ENCODE measurements at places on chromosomes 16 and 17.
A peak's percentile ranks its signal among the peaks of the same experiment; 100 is the strongest.

DNA sequence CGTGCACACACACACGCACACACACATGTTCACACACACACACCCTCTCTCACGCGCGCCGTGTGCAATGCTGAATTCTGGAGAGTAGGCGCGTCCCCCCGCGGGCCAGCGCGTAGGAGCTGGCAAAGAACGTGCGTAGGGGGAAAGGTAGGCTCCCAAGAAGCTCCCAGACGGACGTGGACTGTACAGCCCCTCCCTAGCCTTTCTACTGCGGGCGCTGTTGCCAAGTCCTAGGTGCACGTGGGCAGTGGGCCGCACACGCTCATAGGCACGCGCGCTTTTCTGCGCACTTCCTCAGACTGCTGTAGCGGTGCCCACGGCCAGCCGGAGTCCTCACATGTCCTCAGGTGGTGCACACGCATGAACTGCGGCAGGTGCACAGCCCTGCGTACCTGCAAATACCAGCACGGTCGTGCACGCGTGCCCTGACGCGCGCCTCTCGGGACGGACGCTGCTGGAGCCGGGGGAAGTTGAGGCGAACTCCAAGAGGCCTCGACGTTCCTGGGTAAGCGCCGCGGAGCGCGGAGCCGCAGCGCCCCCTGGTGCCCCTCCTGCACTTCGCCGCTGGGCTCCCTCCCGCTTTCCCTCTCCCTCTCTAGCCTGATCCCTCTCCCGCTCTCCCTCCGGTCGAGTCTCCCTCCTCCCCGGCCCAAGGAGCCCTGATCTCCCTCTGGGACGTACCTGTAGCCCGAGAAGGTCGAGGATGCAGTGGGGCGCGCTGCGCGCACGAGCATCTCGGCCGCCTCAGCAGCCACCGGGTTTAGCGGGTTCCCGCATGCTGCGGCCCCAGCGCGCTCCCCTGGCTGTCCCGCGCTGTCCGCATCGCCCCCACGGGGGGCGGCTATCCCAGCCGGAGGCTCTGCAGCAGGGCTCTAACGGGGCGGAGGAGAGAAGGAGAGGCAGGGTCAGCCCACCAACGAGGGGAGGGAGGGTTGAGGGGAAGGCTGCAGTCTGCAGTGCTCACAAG, 749 bp downstream of the GRIN2A start:
- DNase-seq, result no peak

- peak; percentile 88 for DNase-seq
These were observed 138.5 kb upstream of the CORO6 start for GRCh38 chr17:29761040-29761761.

GRCh38 chr16:25796239-25796638, 104.5 kb downstream of the HS3ST4 start:
- no peak for DNase-seq

- DNase-seq, result no peak
These were observed 114.2 kb downstream of the DNAH3 start for GRCh38 chr16:21036471-21036870.

DNA sequence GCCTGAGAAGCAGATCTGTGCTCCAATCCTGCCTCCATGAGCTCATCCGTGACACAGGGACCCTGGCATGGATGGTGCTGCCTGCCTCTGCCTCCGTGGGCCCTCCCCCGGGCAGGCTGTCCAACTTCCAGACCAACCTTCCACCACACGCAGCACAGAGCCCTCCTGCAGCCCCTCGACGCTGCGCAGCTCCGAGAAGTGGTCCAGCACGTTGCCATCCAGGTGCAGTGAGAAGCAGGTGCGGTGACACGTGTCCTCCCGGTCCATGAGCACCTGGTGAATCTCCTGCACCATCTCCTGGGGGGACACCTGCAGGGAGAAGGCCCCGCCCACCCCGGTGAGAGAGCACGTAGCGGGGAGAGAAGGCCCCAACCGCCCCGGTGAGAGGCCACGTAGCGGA, 8.4 kb downstream of the CLUH start:
- DNase-seq, result no peak

GRCh38 chr17:55402374-55402773, 19.3 kb downstream of the MMD start:
- no peak for DNase-seq

- no peak for DNase-seq
These were observed 155.3 kb downstream of the AIPL1 start for GRCh38 chr17:6279659-6280058.

GRCh38 chr17:19867329-19868078, at the start of gene ULK2:
TSS of gene ULK2 (minus strand) at chr17:19867936. CDS start at chr17:19867417, 519 bp downstream.
- peak; percentile 39 for DNase-seq

GRCh38 chr17:28750178-28751047, 6.6 kb downstream of the TRAF4 start:
- DNase-seq, result peak; percentile 88

GRCh38 chr17:82981141-82981730, 98.2 kb upstream of the METRNL start:
- no peak for DNase-seq

DNA sequence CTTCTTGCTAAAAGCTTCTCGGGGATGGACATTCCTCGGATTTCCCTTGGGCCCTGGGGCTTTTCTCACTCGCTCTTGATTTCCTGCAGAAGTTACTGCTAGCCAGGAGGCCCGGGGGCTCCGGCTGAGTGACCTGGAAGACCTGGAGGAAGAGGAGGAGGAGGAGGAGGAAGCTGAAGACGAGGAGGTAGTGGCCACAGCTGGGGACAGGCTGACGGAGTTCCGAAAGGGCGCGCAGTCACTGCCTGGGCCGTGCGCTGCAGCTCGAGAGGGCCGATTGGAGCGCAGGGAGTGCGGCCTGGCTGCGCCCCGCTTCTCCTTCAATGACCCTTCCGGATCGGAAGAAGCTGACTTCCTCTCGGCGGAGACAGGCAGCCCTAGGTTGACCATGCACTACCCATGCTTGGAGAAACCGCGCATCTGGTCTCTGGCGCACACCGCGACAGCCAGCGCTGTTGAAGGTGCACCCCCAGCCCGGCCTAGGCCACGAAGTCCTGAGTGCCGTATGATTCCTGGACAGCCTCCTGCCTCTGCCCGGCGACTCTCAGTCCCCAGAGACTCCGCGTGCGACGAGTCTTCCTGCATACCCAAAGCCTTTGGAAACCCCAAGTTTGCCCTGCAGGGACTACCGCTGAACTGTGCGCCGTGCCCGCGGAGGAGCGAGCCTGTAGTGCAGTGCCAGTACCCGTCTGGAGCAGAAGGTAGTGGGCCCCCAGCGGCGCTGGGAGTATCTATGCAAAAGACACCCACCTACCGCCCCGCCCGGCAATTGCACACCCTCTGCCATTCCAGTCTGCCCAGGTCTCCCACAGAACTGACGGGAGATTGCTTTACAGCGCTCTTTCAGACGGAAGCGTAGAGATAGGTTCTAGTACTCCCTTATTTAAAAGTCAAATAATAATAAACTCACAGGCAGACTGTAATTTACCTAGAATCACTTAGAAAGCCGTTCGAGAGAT, 4.9 kb downstream of the IRX6 start:
- no peak for DNase-seq

DNA sequence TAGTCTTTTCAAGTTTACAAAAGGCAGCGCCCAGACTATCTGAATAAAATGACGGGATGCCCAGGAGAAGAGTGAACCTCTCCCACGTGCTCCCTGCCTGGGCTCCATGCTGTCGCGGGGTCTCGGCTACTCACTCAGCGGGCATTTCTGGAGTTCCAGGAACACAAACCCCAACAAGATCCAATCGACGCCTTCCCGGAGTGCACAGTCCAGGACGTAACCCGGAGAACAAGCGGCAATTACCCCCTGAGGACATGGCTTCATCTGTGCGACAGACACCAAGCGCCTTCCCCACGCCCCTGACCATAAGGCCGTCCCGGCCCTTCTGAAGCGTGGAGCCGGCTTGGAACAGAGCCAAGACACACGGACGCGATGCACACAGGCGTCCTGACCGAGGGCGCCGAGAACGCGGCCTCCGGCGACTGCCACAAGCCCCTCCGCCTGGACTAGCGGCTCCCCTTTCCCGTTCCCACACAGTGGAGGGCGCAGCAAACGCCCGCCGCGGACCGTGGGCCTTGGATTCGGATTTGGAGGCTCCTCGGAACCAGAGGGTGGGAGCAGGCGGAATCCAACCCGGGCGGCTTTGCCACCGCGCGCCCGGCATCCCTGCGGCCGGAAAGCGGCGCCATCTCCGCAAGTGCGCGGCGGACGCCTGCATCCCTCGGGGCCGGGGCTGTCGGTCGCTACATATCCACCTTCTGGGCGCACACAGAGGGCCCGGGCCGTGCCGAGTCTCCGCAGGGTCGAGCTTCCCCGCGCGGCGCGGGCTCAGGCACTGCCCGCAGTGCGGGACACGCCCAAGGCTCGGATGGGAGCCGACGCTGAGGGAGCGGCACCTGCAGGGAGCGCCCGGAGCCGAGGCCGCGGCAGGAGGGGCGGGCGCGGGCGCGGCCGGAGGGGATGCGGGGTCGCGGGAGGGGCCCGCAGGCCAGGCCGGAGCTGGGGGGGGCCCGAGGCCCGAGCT, 725 bp downstream of the ABCA3 start:
- peak; percentile 37 for DNase-seq

- DNase-seq, result no peak
These were observed 214.3 kb downstream of the IRX3 start for GRCh38 chr16:54072237-54072636.

- no peak for DNase-seq
These were observed 12.0 kb upstream of the IGFBP4 start for GRCh38 chr17:40431231-40431602.

- no peak for DNase-seq
These were observed 6.4 kb downstream of the TRPV3 start for GRCh38 chr17:3551189-3551588.

DNA sequence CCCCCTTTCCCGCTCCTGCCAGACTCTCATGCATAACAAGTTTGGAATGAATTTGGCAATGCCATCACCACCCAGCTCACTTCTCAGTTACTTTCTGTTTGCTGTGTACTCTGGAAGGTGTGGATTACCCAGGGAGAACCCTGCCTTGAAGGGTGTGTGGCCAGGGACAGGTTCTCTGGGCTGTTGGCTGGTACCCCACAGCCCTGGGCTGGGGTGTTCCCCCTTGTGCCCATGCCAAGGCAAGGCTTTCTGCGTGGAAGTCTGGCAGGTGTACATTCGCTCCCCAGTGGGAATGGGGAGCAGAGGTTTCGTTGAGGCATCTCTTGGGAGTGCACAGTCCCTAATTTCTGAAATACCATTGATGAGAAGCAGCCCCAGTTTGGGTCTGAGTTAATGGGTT, 187.7 kb downstream of the CCDC182 start:
- DNase-seq, result no peak

GRCh38 chr17:37742116-37742761, 2.6 kb downstream of the HNF1B start:
- DNase-seq, result no peak

DNA sequence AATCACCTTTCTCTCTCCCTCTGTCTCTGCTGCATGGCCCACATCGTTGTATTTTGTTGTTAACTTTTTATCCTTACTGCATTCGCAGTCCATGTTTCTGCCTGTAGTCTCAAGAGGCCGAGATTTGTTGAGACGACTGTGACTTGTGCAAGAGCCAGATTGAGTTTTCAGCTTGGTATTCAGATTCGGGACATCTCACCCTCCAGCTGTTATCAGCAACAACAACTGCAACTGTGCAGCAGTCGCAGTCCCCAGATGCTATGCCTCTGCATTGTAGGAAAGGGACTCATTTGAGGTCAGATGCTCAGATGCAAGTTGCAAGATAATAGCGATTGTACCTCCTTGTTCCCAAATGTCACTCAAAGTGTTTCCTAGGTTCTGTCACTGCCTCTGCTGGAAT, 209.0 kb downstream of the SNX29 start:
- no peak for DNase-seq

DNA sequence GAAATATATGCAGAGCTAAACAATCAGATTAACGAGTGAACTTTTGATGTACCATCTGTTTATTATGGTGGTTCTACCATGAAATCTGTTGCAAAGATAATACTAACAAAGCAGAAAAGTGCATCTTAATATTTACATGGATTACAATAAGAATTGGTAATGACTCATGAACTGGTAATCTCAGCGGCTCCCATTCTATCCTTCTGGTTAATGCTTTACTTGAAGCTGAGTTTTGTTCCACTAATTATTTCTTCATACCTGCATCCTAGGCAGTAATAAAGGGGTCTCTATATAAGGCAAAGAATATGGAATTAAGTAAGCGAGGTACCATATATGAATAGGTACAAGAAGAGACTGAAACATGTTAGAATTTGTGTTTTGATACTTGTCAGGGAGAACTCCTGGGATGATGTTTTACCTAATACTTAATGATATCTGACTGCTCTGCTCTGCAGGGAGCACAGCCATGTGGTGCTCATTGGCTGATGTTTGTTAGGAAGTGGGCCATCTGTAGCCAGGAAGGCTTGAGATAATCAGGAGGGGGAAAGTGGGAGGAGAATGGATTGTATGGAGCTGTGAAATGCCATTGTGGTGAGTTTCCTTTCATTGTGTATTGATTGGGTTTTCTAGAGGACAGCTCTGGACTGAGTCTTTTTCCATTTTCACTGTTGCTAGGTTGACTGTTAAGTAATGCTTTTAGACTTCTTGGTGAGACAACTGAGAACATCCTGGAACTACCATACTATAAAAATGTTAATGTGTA, 52.6 kb downstream of the MAP2K6 start:
- DNase-seq, result no peak

DNA sequence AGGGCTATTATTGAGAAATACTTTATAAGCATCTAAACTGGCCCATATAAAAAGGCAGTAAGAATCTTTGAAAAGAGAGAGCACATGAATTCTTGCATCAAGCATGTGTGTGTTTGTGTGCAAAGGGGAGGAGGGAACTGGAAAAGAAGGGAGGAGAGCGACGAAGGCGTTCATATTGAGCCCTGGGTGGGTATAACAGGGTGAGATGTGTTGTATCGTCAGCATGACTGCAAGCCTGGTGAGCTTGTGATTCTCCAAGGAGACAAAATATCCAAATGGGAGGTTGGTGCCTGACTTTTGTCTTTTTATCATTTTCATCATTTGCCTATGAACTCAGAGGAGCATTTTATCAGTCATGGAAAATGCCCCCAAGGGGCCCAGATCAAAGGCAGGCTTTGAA, 70.8 kb upstream of the PMFBP1 start:
- no peak for DNase-seq

DNA sequence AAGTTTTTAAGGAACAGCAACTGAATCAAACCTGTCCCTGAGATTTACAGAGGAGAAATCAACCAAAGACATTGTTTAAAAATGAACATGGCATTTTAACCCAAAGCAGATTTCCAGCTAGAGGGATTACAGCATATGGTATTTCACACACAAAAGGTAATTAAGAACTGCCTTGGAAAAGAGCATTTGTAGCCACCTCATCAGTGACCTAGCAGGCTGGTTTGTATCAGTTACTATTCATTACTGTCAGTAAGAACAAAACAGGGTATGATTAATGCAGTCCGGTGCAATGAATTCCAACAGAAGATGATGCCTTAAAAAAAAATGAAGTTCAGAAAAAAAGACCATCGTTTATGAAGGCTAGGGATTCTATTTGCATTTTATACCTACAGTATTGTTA, 219.9 kb downstream of the CHD9NB start:
- DNase-seq, result no peak

GRCh38 chr16:66441586-66442375, 14.7 kb downstream of the BEAN1 start:
- DNase-seq, result no peak
